ENCODE measurements at places on chromosomes 3 and 15.

DNA sequence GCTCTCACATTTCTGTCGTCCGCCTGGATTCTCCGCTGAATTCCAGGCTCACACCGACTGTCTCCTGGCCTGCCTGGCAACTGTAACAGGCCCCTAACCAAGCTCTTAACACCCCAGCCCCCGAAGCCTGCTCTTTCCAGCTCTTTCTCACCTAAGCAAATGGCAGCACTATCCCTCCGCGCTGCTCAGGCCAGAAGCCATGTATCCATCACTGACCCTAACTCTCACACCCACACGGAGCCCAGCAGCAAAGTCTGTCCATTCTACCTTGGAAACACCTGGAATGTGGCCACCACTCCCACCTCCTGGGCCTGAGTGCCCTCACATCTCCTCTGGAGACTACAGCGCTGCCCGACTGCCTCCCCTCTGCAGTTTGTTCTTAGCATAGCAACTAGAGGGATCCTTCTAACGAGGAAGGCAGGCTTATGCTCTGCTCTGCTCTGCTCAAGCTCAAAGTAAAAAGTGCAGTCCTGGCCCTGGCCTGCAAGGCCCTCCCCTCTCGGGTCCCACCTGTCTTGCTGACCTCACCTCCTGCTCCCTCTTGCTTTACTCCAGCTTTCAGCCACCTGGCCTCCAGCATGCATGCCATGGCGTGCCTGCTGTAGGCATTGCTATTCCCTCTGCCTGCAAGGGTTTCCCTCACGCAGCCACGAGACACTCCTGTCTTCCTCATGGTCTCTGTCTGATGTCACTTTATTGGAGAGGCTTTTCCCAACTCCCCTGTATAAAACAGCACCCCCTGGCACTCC is 27.2 kb downstream of the FEM1B start:
- DNase-seq = no peak

- no peak for DNase-seq
These were observed 304.3 kb upstream of the DPH6 start for GRCh38 chr15:35850284-35850683.

GRCh38 chr3:122233101-122233952 is 49.9 kb downstream of the CASR start:
- no peak for DNase-seq

DNA sequence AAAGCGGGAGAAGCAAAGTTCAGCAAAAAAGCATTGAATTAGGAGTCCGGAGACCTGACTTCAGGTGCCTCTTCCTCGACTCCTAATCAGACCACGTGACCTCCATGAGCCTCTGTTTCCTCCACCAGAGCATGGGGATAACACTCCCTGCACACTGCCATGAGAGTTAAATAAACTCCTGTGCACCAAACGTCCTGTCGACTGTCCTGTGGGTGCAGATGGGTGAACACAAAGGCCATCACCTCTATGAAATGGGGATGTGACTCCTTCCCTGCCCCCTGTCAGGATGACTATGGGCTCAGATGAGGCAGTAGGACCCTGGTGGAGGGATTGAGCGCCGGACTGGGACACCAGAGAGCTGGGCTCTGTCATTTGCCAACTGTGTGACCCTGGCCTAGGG is 13.5 kb upstream of the TSPAN3 start:
- no peak for DNase-seq
